ENCODE measurements at places on chromosomes 2 and 18. TPM values are rescaled to one million over a fixed set of nuclear protein-coding genes. Genes with fewer than 3 reads are reported as not detected.

BCL11A gene
- total RNA-seq: 6.1 TPM

DSG4 gene
- not detected for total RNA-seq

PAX8 gene
- total RNA-seq: 30.2 TPM

DOCK10 gene
- total RNA-seq: 15.1 TPM

ZAP70 gene
- 2.7 TPM for total RNA-seq

NEU2 gene
- not detected for total RNA-seq

SPATS2L gene
- 76.1 TPM for total RNA-seq

UCN gene
- total RNA-seq: 1.4 TPM

MYO5B gene
- 11.2 TPM for total RNA-seq

EFR3B gene
- 1.5 TPM for total RNA-seq

CFAP65 gene
- not detected for total RNA-seq

LRATD1 gene
- total RNA-seq: 17.1 TPM

LYG2 gene
- not detected for total RNA-seq

SERPINB13 gene
- not detected for total RNA-seq

TMEM17 gene
- 2.5 TPM for total RNA-seq

POTEI gene
- 0.06 TPM for total RNA-seq

KCNF1 gene
- 2.3 TPM for total RNA-seq
